ENCODE measurements at places on chromosomes 12 and 14.

- no peak for DNase-seq
These were observed 2.3 kb upstream of the PRPH start for GRCh38 chr12:49292729-49293055.

DNA sequence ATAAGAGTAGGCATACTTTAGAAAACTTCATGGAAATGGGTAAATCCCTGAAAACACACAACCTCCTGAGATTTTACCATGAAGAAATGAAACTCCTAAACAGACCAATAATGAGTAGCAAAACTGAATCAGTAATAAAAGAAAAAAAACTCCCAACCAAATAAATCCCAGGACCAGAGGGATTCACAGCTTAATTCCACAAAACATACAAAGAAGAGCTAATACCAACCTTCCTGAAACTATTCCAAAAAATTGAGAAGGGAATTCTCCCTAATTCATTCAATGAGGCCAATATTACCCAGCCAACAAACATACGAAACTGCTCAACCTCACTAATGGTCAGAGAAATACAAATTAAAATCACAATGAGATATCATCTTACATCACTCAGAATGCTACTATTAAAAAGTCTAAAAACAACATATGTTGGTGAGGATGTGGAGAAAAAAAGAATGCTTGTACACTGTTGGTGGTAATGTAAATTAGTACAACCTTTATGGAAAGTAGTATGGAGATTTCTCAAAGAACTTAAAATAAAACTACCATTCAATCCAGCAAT, 97.3 kb upstream of the ST8SIA1 start:
- no peak for DNase-seq

GRCh38 chr14:79656056-79656455, 555.2 kb downstream of the DIO2 start:
- no peak for DNase-seq

- no peak for DNase-seq
These were observed 50.1 kb downstream of the RASSF3 start for GRCh38 chr12:64660237-64661018.

GRCh38 chr12:31506515-31507306, 84.2 kb downstream of the DENND5B start:
- DNase-seq: peak; percentile 88

- DNase-seq: no peak
These were observed 190.4 kb downstream of the NUAK1 start for GRCh38 chr12:105948331-105948730.

DNA sequence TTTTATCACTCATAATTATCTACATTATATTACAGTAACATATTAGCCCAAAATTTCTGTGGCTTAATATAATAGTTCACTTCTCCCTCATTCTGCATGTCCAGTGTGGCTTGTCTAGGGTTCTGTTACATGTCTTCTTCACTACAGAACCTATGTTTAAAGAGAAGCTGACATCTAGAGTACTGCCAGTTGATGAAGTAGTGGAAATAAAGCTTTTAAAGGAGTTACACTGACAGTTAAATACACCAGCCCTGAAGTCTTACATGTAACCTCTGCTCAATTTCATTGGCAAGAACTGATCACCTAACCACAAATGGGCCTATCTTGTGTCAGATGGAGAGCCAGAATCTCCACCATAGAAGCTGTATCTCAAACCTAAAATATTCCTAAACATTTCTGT, 32.9 kb downstream of the RPS6KA5 start:
- no peak for DNase-seq

- DNase-seq: no peak
These were observed 127.6 kb upstream of the ARID2 start for GRCh38 chr12:45601888-45602287.

GRCh38 chr14:89533766-89534165, 116.7 kb upstream of the FOXN3 start:
- DNase-seq: no peak

- DNase-seq: no peak
These were observed 44.9 kb downstream of the BBS10 start for GRCh38 chr12:76303365-76303764.

GRCh38 chr14:101001311-101002069, 98.0 kb upstream of the RTL1 start:
- no peak for DNase-seq

DNA sequence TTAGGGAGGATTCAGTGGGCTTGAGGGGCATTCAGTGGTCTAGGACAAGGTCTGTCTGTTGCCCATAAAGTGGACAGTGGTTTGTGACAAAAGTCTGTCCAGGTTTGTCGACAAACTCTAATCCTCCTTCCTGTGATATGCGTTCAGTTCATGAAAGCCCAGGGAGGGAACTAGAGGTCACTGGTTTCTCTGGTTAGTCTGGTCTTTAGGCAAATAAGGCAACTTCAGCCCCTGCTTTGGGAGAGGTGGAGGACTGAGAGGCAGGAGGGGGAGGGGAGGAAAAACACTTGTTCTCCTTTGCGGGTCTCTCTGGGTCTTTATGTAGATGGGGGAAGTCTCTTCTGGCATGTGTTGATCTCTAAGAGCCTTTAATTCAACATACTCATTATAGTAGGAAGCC, 235.1 kb upstream of the PWP1 start:
- no peak for DNase-seq

- DNase-seq: no peak
These were observed 161.6 kb downstream of the DYRK2 start for GRCh38 chr12:67810166-67810565.

- no peak for DNase-seq
These were observed 2.1 kb upstream of the FOXG1 start for GRCh38 chr14:28764257-28765160.

GRCh38 chr12:3644104-3644503, 108.8 kb downstream of the CRACR2A start:
- no peak for DNase-seq

GRCh38 chr14:25521616-25522015, 471.7 kb upstream of the STXBP6 start:
- DNase-seq: no peak

DNA sequence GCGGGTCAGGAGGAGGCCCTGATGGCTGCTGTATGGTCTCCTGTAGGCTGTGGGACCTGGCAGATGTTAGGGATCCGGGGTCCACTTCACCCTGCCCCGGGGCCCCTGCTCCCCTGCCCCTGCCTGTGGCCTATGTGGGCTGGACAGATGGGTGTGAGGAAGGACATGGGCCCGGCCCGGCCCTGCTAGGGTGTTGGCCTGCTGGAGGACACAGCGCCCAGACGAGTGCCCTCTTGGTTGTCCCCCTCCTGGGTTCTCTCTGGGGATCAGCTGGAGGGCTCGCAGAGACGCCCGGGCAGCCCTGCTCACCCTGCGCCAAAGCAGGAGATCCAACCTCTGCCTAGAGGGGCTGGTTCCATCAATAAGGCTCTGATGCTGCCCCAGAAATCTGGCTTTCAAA, 36.2 kb downstream of the BEGAIN start:
- no peak for DNase-seq

GRCh38 chr14:104888489-104889374, 23.7 kb downstream of the CEP170B start:
- DNase-seq: no peak

GRCh38 chr12:10363914-10364814, 25.7 kb downstream of the KLRK1 start:
- peak; percentile 58 for DNase-seq

DNA sequence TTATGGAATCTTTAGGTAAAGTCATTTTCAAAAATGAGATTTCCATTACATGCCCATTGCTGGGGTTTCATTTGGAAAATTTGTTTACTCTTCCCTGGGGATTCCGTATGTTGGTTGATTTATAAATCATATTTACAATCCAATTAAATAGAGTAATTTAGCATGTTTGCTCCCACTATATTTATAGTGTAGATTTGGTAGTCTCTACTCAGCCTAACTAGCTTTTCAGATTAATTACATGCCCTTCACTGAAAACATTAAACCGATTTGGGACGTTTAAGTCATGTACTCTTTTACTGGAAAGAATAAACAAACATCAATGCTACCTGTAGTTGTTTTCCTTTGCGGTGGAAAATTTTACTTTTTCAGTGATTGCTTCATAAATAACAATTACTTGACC, 10.4 kb downstream of the PAX9 start:
- no peak for DNase-seq

GRCh38 chr14:30999038-30999773, 26.2 kb upstream of the AP4S1 start:
- DNase-seq: no peak

DNA sequence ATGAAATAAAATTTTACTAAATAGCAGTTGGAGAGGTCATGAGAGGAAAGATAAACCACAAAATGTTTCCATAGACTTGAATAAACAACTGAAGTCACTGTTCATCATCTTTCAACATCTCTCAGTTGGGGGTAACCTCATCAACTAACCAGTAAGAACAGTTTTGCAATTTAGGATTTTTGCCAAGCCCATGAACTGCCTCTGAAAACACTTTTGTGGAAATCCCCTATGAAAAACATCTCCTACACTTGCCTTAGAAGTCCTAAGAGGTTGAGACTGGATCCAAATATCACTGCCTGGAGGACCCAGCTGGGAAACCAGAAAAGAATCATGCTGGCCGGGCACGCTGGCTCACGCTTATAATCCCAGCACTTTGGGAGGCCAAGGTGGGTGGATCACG, 273.1 kb downstream of the C12orf50 start:
- DNase-seq: no peak

DNA sequence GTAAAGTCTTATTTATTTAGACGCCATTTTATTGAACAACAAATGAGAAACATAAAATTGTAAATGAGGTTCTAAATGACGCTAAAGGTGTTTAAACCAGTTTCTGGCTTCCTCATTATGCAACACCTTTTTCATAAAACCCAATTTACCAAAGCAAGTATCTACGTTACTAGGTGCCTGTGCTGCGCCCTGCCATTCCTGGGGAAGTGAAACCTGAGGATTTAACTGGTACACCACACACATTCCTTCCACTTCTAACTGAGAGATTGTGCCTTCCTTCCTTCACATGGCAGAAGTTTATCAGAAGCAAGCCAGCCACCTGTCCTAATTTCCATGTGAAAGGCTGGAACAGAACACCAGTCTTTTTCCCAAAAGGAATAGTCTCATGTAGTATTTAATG, 40.3 kb upstream of the GCH1 start:
- DNase-seq: no peak

- DNase-seq: no peak
These were observed 63.3 kb upstream of the OSBPL8 start for GRCh38 chr12:76622915-76623314.

DNA sequence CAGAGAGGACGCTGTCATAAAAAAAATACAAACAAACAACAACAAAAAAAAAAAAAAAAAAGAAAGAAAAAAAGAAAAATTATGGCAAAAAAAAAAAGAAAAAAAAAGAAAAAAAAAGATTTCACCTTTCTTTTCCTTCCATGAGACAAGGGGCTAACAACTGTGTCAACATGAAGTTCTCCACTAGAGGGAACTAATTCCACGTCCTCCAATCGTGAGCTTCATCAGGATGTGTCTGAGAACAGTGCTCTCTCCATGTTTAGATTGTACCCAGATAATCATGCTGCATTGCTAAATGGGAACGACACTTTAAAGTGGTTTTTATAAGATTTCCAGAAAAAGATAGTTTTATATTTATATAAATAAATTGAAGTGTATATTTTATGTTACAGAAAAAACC, 96.2 kb upstream of the PTPRB start:
- peak; percentile 73 for DNase-seq

DNA sequence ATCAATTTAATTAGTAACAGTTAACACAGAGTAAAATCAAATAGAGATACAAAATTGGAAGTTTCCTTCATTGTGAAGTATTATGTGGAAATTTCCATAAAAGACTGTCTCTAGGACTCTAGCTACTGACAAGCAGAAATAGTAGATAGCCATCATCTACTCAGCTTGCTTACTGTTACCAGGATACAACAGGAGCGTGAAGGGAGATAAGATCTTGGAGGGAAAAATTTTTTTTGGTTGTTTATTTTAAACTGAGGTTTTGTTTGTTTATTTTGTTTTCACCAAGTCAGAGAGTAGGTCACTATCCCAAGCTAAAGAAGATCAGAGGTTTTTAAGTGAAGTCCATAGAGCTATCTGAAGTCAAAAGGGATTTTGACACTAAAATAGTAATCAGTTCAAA, 861.3 kb upstream of the MGAT4C start:
- no peak for DNase-seq

GRCh38 chr14:89443042-89443629, 26.1 kb upstream of the FOXN3 start:
- DNase-seq: no peak

DNA sequence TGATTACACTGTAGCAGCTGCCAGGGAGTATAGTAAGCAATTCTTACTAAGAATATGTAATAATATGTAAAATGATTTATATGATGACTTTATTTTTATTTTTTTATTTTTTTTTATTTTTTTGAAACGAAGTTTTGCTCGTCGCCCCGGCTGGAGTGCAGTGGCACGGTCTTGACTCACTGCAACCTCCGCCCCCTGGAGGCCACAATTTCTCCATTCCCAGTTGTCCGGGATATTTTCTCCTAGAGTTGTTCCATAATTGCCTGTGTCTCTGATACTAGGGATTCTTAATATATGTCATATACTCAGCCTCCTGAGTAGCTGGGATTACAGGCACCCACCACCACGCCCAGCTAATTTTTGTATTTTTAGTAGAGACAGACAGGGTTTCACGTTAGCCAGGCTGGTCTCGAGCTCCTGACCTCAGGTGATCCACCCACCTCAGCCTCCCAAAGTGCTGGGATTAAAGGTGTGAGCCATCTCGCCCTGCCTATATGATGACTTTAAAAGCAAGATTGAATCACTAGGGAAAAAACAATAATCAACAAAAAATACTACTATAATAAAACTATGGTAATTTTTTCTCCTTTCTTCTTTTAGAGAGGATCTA, 12.2 kb upstream of the ITPR2 start:
- DNase-seq: no peak

Measured in SW 1271 (cell line).